ENCODE measurements at places on chromosomes 6 and 20.

DNA sequence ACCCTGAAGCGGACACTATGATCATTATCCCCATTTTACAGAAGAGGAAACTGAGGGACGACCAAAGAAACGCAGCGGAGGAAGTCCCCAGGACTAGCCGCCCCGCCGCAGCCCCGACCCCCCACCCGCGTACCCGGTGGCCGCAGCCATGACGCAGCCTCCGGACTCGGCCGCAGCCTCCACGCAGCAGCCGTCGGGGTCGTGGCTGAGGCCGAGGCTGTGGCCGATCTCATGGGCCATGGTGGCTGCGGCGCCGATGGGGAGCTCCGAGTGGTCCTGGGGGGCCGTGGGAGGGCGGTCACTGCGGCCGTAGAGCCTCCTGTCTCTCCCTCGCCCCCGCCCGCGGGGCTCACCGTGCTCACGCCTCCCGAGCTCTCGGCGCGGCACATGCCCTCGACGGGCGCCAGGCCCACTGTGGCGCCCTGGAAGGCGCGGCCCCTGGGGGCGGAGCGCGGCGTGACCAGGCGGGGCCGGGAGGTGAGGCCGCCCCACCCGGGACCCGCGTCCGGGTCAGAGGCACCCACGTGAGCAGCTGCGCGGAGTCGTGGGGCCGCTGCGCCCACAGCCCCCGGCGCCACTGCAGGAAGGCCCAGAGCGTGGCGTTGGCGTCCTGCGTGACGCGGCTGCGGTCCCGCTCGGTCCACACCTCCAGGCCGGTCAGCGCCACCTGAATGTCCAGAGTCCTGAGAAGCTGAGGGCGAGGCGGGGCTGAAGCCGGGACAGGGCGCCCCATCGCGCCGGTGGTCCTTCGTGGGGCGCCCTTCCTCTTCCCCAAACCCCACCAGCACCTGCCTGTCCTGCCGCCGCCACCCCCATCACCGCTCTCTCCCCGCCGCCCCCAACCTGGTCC is 8.4 kb downstream of the ADAM33 start:
- DNase-seq = no peak

GRCh38 chr6:2823104-2823850 is 18.4 kb downstream of the SERPINB1 start:
- no peak for DNase-seq

GRCh38 chr20:57388953-57389694 is 2.1 kb upstream of the RBM38 start:
- no peak for DNase-seq

GRCh38 chr20:48578397-48579098 is 249.3 kb downstream of the PREX1 start:
- no peak for DNase-seq

- DNase-seq = no peak
Observed at GRCh38 chr20:24573557-24573956, 104.1 kb downstream of the SYNDIG1 start.

- no peak for DNase-seq
Observed at GRCh38 chr6:109393886-109394281, 11.6 kb upstream of the CD164 start.

DNA sequence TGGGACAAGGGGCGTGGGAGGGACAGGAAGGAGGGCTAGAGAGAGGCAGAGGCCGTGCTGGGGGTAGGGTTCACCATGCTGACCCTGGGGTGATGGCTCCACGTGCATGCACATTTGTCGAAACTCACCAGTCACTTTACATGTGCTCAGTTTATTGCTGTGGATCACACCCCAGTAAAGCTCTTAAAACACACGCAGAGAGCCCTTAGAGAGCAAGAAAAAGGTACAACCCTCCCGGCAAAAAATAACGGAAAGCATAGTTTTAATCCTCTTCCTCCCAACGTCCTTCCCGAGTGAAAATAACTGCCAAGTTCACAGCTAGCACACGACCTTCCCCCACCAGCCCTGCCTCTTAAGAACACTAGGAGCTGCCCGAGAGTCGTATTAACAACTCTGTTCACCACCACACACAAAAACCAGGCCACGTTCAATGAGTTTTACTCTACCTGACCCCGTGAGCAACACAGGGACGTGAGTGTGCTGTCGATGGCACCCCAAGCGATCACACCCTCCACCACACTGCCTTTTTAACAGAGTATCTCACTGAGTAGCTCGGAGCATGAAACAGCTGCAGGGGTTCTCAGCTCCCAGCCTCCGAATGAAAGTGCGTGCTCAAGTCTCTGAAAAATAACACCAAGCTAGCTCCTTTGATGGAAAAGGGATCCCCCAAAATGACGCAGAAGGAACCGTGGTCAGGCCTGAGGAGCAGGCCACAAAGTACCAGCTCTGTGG is 39.7 kb downstream of the TAF4 start:
- DNase-seq = peak; percentile 22

GRCh38 chr6:62615366-62616015 is 329.5 kb upstream of the KHDRBS2 start:
- DNase-seq = no peak

DNA sequence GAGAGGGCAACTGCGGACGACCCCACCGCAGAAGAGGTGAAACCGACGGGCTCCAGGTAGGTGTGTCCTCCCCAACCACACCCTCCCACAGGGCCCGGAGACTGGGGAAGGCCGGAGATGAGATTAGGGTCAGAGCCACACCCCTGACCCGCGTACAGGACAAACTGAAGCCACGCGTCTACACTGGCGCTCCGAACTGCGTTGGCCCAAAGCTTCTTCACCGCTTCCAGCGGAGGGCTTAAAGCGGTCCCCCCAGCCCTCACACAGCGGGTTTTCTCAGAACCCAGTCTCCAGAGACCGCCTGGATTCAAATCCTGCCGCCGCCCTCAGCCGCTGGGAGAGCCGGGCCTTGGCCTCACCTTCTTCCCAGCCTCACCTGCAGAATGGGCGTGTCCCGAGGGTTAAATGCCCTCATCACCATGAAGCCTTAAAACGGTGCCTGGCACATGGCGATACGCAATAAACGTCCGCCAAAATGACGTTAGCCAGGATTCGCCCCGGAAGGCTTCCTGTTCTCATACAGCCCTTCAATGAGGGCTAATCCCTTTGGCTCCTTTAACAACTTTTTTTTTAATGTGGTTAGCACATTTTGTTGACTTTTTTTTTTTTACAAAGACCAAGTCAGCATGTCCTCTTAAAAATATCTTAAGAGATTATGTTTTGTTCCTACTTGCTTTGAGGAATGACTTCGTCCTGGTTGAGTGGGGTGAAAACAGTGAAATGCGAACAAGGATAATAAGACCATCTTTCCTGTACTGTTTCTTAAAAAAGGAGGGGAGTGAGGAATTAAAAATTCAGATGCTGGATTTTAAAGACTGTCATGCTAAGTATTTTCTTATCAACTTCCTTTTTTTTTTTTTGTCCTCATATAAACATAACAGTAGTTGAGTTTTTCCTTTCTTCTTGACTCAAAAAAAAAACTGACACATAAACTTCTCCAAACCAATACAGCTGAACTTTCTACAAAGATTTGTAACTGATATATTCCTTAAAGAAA is 15.1 kb upstream of the ZNF217 start:
- no peak for DNase-seq

DNA sequence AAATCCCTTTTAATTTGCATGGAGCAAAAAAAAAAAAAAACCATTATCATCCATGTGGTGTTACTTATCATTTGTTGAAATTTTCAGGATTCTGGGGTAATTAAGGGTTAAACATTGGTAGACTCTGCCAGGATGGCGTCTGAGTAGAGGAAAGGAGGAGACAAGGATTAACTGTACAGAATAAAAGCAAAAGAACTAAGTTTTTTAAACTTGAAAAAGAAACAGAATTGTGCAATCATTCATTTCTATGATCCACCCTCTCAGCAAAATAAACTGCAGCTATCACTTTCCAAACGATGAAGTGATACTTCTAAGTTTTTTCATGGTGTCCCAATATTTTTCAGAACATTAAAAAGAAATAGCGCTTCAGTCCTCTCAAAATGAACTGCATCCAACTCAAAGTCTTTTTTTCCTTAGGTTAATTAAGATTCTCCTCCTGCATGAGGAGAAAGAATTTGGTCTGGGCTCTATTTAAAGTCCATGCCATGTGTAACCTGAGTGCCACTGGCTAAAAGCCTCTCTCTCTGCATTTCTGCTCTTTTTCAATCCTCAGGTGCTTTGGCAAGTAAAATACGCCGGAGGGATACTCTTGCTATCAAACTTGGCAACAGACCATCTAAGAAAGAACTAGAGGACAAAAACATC is 69.5 kb upstream of the LTV1 start:
- no peak for DNase-seq

DNA sequence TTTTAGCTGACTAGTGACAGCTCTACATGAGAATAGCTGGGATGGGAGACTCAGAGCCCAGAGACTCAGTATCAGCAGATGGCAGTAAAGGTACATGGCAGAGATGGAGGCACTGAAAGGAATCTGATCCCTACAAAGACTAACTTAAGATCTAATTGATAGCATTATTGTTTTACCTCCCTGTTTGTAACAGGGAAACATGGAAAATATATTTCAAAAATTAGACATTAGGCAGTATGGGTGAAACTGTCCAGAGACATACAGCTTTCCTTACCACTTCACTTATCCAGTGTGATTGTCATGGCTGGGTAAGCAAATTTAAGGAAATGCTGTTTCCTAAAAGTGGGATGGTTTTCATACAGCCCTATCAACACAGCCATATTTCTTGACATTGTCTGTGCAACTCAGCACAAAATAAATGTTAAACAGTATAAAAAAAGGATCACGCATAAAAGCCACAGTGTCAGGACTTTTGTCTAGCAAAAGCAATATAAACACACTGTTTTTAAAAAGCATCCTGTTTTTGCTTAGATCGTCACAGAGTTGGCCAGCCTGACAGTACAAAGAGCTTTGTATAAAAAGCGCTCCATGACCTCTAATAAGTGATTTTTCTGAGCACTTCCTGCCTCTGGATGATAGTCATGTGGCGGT is 376.9 kb downstream of the PHF3 start:
- no peak for DNase-seq

- DNase-seq = no peak
Observed at GRCh38 chr20:34473262-34473883, 42.8 kb upstream of the DYNLRB1 start.

DNA sequence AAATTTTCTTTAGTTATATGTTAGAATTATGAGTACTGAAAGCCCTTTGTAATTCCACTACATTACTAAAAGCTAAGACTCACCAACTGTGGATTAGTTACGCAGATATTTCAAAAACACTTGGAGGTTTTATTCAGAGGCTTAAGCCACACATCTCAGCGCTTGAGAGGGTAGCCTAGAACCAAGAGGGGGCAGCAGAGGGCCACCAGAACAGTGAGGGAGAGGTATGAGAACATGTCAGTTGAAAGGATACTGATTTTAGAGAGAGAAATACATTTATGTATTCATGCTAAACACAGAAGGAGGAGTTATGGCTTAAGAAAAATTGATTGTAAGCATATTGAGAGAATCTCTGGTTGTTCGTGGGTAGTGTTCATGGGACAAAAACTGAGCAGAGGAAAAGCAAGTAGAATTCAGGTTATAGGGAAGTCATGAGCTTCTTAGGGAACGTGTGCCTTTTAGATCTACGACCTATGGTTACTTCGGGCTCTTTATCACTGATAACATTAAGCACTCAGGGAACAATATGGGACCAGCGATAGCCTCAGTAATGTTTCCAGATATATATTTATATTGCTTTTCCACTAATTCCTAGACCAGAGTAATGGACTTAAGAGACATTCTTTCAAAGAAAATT is 20.4 kb upstream of the SERINC1 start:
- DNase-seq = peak; percentile 48

DNA sequence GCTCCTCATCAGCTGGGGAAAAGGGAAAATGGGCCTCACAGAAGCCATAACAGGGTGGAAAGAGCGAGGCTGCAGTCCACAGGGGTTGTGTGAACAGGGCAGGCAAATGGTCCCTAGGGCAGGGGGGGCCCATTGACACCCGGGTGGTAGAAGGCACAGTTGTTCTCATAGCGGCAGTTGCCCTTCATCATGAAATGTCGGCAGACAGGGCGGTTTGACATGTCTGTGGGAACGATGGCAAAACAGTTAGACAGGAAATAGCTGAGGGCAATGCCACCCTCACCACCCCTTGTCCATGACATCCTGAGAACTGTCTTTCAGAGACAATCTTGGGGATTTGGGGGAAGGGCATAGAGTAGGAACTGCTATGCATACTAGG is 15.6 kb downstream of the PPP1R10 start:
- DNase-seq = no peak

DNA sequence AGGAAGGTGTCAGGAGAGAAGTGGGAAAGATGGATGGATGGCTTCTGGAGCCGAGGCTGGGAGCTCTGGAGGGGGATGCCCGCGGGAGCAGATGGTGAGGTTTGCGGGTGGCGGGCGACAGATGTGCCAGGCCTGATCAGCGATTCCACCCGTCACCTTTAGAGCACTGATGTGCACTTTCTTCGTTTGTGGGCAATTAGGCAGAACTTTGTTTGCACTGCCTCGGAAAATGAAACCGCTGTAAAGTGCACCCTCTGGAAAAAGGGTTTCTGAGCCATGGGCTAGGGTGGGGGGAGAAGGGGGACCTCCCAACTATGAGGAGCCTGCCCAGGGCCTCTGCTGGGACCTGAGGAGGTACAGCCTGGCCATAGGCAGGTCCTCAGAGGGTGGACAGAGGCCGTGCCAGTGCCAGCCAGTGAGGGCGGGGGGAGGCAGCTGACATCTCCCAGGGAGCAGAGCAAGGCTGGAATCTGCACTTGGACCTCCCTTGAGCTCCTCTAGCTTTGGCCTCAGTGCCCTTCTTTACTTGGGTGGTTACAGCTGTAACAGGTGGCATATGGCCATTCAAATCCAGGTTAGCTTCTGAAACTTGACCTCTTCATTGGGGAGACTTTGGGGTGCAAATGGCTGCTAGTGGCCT is 58.7 kb downstream of the CD40 start:
- no peak for DNase-seq

DNA sequence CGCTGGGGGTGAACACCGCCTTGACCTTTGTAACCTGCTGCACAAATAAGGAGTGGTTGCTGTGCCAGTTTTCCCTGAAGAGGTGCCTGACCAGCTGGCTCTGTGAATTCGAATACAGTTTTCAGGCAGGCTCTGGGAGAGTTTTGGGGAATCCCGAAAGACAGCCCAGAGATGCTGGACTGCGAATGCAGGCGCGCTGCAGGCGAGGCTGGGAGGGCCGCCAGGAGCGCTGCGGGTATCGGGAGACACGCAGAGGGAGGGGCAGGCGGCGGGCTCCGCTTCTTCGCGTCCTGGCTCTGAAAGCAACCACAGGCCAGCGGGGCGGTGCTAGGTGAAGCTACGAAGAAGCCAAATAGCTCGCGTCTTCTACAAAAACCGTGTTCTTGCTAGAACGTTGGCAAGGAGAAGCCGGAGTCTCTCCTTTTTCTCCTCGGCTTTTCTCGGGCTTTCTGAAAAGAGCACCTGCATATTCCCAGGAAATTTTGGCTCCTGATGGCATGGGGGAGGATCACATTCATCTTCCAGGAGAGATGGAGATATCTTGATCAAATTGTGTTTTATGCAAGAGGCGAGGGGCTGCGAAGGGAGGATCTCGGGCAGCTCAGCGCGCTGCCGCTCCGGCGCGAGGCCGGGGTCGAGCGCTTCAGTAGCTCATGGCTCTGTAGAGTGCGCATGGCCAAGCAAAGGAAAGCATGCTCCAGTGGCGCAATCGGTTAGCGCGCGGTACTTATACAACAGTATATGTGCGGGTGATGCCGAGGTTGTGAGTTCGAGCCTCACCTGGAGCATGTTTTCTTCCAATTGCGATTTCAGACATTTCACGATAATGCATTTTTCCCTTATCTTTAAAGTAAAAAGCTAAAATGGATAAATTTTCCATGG is 158.1 kb upstream of the ZNF184 start:
- DNase-seq = no peak

- no peak for DNase-seq
Observed at GRCh38 chr6:138182939-138183789, 21.4 kb downstream of the ARFGEF3 start.
